Caco-2 (cell line): ENCODE measurements at places on chromosomes 1 and 21.

DNA sequence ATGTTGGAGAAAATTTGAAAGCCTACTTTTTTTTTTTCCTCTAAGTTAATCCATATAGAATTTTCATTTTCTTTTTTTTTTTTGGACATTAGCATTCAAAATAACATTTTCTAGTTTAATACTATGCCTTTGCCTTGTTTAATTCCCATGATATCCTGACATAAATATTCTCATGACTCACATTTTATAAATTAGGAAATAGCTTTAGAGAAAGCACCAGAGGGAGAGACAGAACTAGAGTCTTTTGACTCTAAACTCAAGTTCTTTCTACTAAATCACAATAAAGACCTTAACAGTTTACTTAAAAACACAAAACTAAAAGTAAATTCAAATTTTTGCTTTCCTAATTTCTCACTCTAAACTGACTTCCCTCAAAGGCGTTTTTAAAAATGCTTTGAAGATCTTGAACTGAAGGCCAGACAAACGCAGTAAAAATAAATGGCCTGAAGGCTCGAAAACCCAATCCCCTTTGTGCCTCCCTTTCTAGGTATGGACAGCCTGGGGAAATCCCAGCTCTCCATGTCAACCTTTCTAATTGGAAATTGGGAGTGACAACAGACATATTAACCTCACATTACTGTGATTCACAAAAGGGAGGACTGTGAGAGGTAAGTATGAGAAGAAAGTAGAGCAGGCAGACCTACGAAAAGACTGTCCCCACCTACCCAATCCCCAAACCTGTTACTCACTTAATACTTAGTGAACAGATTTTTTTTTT lies 104.6 kb downstream of the ENAH start:
- DNase-seq = no peak

GRCh38 chr1:21368515-21369289 lies 71.2 kb upstream of the NBPF3 start:
- peak; percentile 77 for DNase-seq

- DNase-seq = no peak
Observed at GRCh38 chr1:74772945-74773344, 40.0 kb downstream of the TYW3 start.

DNA sequence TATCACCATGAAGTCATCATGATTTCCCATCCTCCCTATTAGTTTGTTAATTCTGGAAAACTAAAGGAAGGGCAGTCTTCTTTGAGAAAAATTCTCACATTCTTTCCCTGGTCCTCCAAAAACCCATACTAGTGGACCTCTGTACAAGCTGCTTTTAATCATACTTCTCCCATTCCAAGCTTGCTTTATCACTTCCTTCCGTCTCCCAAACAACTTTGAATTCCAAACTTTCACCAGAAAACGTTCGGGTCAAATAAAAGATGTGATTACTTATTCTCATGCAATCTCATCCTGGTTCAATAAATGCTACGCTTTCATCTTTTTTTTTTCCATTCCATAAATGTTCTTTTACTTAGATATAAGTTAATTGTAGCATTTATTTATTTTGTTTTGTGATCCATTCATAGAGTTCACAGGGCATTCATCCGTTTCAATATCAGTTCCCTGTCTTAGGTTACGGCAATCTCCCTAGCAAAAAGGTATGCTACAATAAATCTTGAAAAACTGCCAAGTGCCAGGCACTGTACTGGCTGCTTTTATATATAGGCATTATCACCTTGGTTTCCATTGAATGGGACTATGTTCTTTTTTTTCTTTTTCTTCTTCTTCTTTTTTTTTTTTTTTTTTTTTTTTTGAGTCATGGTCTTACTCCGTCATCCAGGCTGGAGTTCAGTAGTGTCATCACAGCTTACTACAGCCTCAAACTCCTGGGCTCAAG lies 100.2 kb upstream of the GREM2 start:
- no peak for DNase-seq

DNA sequence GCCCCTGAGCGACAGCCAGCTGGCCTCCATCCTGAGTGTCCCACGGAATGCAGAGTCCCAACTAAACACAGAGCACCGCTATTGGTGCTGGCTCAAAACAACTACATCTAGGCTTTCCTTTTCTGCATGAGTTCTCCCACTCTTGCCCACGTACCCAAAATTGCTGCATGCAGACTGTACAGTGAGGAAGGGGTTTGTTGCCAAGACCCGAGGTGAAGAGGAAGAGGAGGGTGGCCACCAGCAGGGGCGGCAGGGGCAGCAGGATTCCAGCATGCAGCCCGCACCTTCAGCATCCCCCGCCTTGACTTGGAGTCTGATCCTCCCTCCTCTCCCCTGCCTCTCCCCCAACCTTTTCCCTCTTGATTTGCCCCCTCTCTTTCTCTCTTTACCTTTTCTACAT lies 8.0 kb downstream of the S100A9 start:
- DNase-seq = no peak
